NCI-H187 (cell line): ENCODE measurements at places on chromosomes 12 and 14.

GRCh38 chr14:95068080-95068479, 89.2 kb downstream of the DICER1 start:
- no peak for DNase-seq

DNA sequence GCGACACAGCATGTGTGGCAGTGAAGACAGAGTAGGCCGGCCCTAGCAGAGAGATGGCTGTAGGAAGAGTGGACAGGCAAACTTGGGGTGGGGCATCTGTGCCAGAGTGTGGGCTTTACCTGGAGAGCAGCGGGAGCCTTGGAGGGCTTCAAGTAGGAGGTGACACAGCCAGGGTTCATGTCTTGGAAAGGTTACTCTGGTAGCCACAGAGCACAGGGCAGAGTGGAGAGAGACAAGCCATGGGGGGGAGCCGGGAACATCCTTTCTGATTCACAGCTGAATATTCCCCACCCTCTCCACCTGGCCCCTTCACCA, 53.5 kb upstream of the DIO3 start:
- DNase-seq: no peak

GRCh38 chr12:44775901-44776300, 100.2 kb downstream of the NELL2 start:
- no peak for DNase-seq

- no peak for DNase-seq
Measured at GRCh38 chr12:9143929-9144729, 28.4 kb upstream of the A2M start.

DNA sequence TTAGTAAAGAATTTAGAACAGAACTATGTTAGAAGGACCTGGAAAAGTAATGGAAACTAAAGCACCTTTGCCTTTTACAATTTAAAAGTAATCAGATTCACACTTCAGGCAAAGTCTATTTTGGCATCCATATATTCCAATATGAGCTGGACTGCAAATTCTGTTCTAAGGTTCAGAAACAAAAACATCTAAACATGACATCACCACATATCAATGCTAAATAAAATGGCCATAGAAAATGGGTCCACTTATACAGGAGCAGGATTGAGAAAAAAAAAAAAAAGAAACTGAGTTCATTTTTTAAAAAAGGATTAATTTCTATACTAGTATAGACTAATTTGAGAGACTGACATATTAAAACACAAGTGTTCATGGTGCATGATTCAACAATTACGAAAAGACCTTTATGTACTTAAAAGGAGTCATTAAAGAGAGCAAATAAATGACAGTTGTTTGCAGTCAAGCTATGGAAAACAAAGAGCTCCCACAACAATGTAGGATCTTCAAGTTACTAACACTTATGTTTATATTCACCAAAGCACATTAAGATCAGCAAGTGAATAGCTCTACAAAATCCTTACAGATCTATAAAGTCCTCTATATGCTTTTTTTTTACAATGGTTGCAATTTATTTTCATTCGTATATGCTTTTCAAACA, 45.7 kb downstream of the DICER1 start:
- no peak for DNase-seq

GRCh38 chr12:8989413-8989812, at the start of gene KLRG1:
Gene KLRG1 (plus strand): TSS chr12:8989546. CDS start chr12:8989636, 90 bp downstream.
- DNase-seq: no peak

DNA sequence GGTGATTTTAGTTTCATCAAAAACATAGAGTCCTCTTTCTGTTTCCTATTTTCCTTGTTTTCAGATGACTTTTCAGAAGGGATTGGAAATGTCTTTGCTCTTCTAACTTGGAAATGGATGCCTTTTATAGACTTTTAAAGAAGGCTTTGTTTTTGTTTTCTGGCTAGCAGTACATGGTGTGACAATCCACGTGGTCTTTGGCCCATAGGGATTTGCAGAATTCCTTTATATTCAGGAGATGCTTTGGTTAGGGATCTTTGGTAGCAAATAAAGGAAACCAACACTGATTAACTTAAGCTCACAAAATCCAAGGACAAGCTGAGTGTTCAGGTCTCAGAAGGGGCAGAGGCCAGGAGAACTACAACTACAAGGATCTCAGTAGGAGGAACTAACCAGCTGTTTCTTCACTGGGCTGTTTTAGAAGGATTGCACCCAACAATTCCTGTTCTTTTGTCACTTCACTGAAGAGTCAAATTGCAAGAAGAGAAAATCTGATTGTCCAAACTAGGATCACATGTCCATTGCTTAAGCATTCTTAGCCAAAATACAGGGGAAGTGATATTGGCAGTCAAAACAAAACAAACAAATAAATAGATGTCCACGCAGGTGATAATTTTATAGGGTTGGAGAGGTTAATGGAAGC, 58.6 kb upstream of the MANSC4 start:
- no peak for DNase-seq

DNA sequence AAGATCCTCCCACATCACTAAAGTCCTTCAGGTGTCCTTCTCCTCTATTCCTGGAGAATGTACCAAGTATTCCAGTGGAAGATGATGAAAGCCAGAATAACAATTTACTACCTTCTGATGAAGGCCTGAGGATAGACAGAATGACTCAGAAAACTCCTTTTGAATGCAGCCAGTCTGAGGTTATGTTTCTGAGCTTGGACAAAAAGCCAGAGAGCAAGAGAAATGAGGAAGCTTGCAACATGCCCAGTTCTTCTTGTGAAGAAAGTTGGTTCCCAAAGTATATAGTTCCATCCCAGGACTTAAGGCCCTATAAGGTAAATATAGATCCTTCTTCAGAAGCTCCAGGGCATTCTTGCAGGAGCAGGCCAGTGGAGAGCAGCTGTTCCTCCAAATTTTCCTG, 54.6 kb upstream of the HELB start:
- DNase-seq: no peak

- no peak for DNase-seq
Measured at GRCh38 chr12:4256043-4256826, 17.3 kb upstream of the CCND2 start.

GRCh38 chr12:82896979-82897378, 210.3 kb downstream of the TMTC2 start:
- DNase-seq: no peak

GRCh38 chr14:89720741-89721729, 233.5 kb downstream of the EFCAB11 start:
- DNase-seq: no peak

DNA sequence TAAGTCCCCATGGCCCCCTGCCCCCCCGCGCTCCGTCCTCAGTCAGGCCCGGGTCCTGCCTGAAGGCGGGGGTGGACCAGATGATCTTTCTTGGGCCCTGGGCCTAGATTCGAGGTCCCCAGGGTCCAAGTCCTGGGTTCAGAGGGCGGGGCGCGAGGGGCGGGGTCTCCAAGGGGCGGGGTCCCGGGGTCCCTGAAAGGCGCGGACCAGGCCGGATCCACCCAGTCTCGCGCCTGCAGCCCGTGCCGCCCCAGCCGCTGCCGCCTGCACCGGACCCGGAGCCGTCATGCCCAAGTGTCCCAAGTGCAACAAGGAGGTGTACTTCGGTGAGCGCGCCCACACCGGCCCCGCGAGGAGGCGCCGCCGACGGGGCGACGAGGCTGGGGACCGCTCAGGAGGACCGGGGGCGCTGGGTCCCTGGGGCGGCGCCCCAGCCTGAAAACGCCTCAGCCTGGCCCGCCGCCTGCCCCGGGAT, 325 bp downstream of the CRIP1 start:
- DNase-seq: no peak

DNA sequence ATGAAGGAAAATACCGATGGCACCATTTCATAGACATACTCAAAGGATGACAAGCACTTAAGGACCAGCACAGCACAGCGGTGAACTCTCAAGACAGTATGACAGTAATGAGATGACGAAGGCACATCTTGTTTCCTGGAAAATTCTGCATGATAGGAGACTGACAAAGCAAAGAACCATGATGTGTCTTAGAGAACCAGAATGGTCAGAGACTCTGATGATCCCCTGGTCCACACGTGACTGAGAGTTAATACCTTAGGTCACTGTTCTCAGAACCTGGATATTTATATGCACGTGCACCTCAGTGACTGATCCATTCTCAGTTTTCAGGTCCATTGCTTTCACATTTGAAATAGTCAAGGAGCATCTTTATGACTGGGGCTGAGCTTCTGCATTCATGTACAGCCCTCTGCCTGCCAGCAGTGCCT, 35.3 kb downstream of the PROX2 start:
- DNase-seq: no peak

- DNase-seq: no peak
Measured at GRCh38 chr12:57099766-57100165, 10.9 kb downstream of the NAB2 start.

- no peak for DNase-seq
Measured at GRCh38 chr12:51923506-51924365, 16.4 kb downstream of the ACVRL1 start.

DNA sequence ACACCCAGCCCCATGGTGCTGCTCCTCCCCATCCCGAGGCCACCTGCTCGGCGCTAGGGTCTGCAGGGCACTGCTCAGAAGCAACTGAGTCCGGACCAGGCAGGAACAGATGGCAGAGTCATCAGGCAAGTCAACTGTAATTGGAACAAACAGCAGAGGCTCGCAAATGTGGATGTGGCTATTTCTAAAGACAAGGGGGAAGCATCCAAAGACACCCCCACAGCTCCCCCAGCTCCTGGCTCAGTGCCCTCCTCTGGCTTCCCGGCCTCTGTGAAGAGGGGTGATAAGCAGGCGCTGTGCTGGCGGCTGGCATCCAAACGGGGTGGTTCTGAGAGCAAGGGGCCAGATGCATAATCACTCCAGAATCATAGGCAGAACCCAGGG, 125.6 kb downstream of the PIWIL1 start:
- no peak for DNase-seq

DNA sequence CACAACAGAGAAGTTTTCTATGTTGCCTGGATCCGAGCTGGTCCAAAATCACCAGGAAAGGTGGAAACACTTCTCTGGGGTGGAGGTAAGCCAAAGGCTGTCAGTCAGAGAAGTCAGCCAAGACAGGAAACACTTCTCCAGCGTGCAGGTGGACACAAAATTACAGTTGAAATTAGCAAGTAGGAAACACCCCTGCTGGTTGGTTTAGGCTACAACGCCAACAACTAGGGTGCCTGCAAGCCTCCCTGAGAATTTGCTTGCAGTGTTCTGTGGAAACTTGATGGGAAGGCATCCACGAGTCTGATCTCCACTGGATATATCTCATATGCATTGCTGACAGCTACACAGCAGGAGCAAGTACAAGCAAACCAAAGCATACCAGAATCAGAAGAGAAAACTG, 600.5 kb downstream of the RERGL start:
- no peak for DNase-seq

- DNase-seq: no peak
Measured at GRCh38 chr12:56947633-56948456, 9.6 kb downstream of the RDH16 start.

DNA sequence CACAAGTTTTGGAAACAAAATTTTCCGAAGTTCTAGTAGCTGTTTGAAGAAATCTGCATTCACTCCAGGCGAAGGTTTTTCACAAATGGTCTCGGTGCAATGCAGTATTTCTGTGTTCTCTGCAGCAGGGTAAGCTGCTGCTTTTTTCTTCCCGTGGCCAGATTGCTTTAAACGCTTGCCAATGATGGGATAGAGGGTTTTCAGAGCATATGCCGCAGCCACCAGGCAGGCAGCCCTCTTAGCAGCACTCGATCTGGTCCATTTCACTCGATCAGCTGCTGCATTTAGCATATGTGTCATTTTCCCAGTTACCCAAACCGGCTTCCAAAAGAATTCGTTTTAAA, 315 bp downstream of the ABCD2 start:
- DNase-seq: no peak

GRCh38 chr12:113216027-113216426, 5.2 kb upstream of the TPCN1 start:
- no peak for DNase-seq

DNA sequence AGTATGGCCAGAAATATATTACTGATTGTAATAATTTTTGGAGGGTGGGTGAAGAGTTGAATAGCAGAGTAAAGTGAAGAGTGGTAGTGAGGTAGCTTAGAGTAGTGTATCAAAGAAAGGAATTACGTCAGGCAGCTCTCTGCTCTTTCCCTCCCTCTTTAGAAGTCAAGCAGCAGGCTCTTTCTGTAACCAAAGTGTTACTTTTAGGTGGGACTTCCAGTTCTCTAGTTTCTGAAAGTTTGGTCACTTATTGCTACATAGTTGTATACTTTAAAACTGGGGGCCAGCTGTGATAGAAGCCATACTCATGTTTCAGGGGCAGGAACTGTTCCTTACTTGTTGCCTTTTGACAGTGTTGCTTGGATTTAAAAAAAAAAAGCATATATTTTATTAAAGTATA, 30.6 kb downstream of the ATF7IP start:
- no peak for DNase-seq

- DNase-seq: no peak
Measured at GRCh38 chr12:93154753-93155480, 222.8 kb upstream of the NUDT4 start.

- no peak for DNase-seq
Measured at GRCh38 chr14:20632831-20633691, 8.4 kb downstream of the OR6S1 start.

DNA sequence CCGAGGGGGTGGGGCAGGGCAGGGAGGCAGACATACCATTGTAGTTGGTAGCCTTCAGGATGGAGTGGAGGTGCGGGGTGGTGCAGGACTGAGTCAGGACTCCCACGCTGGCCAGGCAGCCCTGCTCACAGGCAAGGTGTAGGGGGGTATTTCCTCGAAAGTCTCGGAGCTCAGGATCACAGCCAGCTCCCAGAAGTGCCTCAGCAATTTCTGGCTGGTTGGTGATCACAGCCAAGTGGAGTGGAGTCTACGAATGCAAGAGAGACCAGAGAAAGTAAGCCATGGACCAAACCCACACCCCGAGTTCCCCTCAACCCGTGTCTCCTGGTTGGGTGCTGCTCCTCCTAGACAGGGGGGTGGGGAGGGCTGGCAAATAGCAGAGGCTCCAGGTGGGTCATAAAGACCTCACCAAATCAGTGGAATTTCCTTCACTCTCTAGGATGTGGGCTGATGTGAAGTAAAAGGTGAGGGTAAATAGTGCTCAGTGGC, 1.4 kb downstream of the NFKBIA start:
- DNase-seq: no peak

GRCh38 chr14:89641495-89642175, 224.6 kb upstream of the FOXN3 start:
- DNase-seq: no peak

- DNase-seq: no peak
Measured at GRCh38 chr12:63857771-63858670, 13.5 kb downstream of the SRGAP1 start.

- no peak for DNase-seq
Measured at GRCh38 chr12:57270966-57271470, 20.0 kb upstream of the STAC3 start.

DNA sequence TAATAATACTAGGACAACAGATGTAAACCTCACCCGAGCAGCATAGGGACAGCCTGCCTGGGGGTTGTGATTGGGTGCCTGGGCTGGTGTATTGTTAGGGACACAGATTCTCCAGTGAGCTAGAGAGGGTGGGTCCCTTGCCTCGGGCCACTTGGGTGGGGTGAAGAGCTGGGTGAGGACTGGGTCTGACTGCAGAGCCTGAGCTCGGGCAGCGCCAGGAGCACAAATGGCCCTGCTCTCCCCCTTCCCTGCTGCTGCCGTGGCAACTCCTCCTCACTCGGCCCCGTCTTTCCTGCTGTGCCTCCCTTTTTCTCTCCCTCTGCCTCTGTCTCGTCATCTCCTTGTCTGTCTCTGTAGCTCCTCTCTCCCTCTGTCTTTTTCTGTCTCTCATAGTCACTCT, 115.4 kb downstream of the GLT1D1 start:
- no peak for DNase-seq

- DNase-seq: no peak
Measured at GRCh38 chr12:47218191-47218654, 138.5 kb upstream of the AMIGO2 start.
